ENCODE measurements at places on chromosomes 3 and 15. TPM values are rescaled to one million over a fixed set of nuclear protein-coding genes. Genes with fewer than 3 reads are reported as not detected.

DNA sequence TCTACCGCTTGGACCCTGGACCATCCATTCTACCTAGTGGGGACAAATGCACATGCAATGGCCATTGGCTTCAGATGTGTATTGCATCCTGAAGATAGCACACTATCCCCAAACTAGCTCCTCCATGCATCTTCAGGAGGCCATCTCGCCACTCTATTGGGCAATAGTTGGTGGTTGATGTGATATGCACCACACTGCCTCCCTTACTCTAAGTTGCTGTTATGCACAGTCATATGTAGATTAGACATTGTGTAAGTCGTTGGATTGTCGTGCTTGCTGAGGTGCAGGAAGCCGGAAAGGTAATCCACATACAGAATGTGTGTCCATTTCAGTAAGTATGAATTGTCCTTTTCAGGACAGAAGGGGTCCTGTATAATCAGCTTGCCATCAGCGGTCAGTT, 26.7 kb upstream of the PLA2G4D start:
- no peak for DNase-seq
- no peak overlapping the region for H3K27ac ChIP-seq
- H3K4me1 ChIP-seq, result peaks cover 8% of the 10 kb centered on the region
- H3K4me3 ChIP-seq, result no peak overlapping the region
- H3K27me3 ChIP-seq, result no peaks in the 10 kb centered on the region

DNA sequence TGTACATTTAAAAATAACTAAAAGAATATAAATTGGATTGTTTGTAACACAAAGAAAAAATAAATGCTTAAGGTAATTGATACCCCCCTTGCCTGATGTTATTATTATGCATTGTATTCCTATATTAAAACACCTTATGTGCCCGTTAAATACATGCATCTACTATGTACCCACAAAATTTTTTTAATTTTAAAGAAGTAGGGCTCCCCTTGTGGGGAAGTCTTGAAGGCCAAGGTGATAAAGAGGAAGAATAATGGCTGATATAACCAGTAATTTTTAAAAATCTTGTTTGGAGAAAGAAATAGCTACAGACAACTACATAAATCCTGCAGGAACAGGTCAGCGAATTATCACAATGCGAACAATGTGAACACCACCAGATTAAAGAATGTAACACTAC, 451.7 kb upstream of the ARHGEF26 start:
- H3K27ac ChIP-seq, result no peak overlapping the region
- H3K36me3 ChIP-seq, result no peaks in the 10 kb centered on the region
- no peak overlapping the region for H3K4me3 ChIP-seq
- no peaks in the 10 kb centered on the region for H3K27me3 ChIP-seq
- no peaks in the 10 kb centered on the region for H3K4me1 ChIP-seq
- no peak for DNase-seq

ITIH3 gene
- 0.84 TPM for total RNA-seq

ACTL6A gene
- total RNA-seq, result 33.6 TPM

UPK1B gene
- not detected for total RNA-seq

PDCD10 gene
- 37.1 TPM for total RNA-seq

GRCh38 chr3:129418041-129418973, 10.1 kb downstream of the EFCAB12 start:
- no peak overlapping the region for H3K4me3 ChIP-seq
- H3K27me3 ChIP-seq, result no peaks in the 10 kb centered on the region
- H3K4me1 ChIP-seq, result peaks cover 5% of the 10 kb centered on the region
- no peak for DNase-seq

IL17RC gene
- total RNA-seq, result 17.3 TPM

DNA sequence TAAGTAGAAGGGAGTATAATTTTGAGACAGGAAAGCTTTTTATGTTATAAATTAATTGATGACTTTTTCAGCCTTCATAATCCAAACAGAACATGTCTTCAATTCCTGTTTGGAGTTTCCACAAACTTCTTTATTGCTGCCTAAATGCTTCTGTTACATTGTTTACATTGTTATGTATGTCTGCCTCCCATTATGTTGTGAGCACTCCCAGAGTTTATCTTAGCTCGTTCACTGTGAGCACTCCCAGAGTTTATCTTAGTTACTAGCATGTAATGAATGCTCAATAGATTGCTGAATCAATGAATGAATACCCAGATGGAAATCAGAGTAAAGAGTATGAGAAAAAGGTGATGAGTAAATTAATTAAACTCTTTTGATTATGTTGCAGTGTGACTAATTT, 1178.0 kb downstream of the ROBO1 start:
- no peaks in the 10 kb centered on the region for H3K36me3 ChIP-seq
- H3K27me3 ChIP-seq, result no peaks in the 10 kb centered on the region
- H3K4me3 ChIP-seq, result no peak overlapping the region
- DNase-seq, result no peak

SPTBN5 gene
- 6.3 TPM for total RNA-seq

RAD51 gene
- 3.6 TPM for total RNA-seq

CACNA1D gene
- total RNA-seq, result 2.0 TPM

SYNM gene
- 43.8 TPM for total RNA-seq

GRCh38 chr15:42736178-42736792, 643 bp downstream of the CDAN1 start:
- peaks cover 44% of the 10 kb centered on the region for H3K36me3 ChIP-seq
- no peaks in the 10 kb centered on the region for H3K27me3 ChIP-seq
- H3K4me1 ChIP-seq, result peaks cover 12% of the 10 kb centered on the region
- peak overlapping the region; percentile 79 for H3K27ac ChIP-seq

DNA sequence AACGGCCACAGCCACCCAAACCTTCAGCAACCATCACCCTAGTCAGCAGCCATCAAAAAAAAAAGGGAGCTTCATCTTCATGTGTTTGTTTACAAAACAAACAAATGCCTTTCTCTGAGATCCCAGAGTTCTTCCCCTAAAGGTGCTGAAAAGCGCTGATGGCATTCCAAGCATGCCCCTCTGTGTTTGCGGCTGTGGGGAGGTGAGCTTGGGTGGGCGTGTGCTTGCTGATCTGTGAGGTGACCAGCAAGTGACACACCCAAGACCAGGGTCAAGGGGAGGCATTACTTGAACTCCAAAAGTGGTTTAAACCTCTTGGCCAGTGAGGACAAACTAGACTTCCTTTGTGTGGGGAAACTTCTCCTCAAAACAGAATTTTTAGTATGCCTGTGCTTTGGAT, 81.5 kb downstream of the DHX36 start:
- peaks cover 4% of the 10 kb centered on the region for H3K36me3 ChIP-seq
- H3K27me3 ChIP-seq, result no peaks in the 10 kb centered on the region
- no peak for DNase-seq
- H3K27ac ChIP-seq, result no peak overlapping the region
- H3K4me1 ChIP-seq, result peaks cover 2% of the 10 kb centered on the region

DNA sequence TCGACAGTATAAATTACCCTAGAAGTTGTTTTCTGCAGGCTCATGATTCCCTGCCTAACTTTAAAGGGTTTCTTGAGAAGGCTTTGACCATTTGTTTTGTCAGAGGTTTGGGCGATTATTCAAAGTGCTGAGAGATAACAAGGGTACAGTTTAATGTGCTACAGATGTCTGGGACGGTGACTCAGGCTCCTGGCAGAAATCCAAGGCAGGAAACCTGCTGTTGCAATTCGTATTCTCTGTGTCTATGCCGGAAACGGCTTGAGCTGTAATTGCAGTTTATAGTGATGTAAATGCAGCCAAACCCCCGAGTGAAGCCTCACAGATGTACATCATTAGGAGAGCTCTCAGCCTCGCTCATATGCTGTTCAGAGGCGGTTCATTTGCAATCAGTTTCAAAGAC, 65.6 kb downstream of the SYNPR start:
- peak; percentile 95 for DNase-seq
- H3K27ac ChIP-seq, result no peak overlapping the region
- no peaks in the 10 kb centered on the region for H3K27me3 ChIP-seq
- H3K36me3 ChIP-seq, result no peaks in the 10 kb centered on the region

LSAMP gene
- 9.8 TPM for total RNA-seq

All from muscle of leg (tissue), 16 donors.